DMS53 (cell line): ENCODE measurements at places on chromosomes 3 and 15.

DNA sequence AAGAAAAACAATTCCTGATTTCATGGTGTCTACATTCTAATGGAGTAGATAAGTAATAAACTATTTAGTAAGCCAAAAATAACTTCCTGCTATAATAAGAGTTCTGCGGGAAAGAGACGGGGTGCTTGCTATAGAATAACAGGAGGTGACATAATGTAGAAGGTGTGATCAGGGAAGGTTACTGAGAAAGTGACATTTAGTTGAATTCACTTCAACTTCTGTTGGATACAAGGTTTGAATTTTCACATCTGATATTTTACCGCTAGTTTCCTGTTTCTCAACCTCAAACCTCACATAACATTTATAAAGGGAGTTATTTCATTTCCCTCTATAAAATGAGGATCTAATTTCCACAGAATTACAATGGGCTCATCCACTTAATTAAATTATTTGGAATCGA lies 102.3 kb upstream of the GBE1 start:
- no peak for DNase-seq

- no peak for DNase-seq
Observed at GRCh38 chr15:42911058-42911592, 9.5 kb downstream of the TTBK2 start.

DNA sequence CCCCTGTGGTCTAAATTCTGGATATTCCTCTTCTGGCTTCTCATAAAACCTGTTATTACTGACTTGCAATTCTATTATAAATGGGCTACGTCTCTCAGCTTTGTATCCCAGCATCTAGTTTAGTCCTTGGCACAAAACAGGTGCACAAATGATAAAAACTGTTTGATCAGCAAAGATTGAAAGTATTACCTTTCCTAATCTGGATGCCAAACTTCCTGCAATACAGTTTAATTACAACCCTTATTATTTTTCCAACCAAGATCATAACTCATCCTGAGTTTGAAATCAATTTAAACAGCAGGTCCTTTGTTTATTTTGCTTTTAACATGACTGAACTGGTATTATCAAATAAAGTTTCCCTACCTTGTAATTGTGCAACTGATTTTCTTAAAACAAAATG lies 132.6 kb downstream of the ATP1B3 start:
- no peak for DNase-seq

GRCh38 chr3:166435469-166436057 lies 598.3 kb upstream of the BCHE start:
- no peak for DNase-seq

DNA sequence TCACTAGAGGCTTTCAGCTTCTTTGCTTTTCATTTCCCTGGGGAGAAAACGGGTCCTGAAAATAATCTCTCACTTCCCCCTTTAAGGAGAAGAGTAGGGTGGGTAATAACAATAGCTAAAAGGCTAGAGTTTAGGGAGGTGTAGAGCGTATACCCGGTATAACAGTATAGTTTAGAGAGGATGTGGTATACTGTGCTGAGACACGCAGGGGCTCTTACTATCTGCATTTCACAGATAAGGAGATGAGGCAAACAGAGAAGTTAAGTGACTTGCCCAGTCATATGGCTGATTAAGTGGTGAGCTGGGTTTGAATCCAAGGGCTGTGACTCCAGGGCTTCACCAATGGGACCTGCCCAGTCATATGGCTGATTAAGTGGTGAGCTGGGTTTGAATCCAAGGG lies 15.0 kb upstream of the KCNMB3 start:
- DNase-seq: no peak

- DNase-seq: peak; percentile 53
Observed at GRCh38 chr3:156615592-156616173, 58.7 kb upstream of the TIPARP start.

DNA sequence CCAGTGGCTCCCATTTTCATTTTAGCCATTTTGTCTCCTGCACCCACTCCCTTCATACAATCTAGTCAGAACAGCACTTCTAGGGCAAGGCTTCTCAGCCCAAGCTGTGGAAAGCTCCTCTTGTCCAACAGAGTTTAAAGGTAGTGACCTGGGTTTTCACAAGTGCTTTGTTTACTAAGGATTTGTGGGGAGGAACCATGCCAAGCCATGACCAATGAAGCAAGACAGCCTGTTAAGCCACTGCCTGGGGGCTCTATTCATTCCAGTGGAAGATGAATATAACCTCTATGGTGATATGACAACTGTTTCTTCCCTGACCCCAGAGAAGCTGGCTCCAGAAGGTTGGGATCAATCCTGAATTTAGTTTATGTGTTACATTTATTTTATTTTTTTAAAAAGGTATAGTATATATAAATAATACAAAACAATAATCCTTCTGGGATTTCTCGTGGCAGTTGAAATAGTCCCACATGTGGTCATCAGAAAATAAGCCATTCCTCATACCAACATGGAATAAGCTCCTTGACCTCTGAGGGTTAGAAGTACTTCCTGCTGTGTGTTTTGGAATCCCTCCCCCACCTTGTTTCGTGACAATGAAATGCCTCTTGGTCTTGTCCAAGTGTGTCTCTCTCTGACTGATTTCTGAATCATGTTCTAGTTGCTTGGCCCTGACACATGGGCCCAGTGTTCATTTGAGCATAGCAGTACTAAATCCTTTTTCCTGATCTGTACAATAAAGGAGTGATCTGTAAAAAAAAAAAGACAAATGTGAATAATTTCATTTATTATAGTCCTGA lies 13.3 kb upstream of the THUMPD3 start:
- DNase-seq: peak; percentile 63

DNA sequence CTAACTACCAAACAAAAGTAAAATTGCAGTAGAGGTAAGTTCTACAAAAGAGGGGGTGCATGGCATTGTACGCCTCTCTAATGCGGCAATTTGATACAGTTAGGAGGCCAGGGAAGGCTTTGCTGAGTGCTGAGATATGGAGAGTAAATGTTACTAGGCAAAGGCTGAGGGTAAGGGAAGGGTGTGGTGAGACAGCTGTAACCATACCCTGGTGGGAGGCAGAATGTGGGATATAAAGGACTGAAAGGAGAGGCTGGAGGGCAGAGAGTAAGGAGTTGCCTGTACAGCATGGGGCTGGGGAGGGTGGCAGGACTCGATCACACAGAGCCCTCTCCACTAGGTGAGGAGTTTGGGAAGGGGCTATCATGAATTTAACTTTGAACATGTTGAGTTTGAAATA lies 106.3 kb downstream of the PDCD6IP start:
- no peak for DNase-seq

GRCh38 chr15:78925076-78925624 lies 19.7 kb downstream of the CTSH start:
- DNase-seq: no peak

- no peak for DNase-seq
Observed at GRCh38 chr3:10994306-10994705, 1.8 kb downstream of the SLC6A1 start.

DNA sequence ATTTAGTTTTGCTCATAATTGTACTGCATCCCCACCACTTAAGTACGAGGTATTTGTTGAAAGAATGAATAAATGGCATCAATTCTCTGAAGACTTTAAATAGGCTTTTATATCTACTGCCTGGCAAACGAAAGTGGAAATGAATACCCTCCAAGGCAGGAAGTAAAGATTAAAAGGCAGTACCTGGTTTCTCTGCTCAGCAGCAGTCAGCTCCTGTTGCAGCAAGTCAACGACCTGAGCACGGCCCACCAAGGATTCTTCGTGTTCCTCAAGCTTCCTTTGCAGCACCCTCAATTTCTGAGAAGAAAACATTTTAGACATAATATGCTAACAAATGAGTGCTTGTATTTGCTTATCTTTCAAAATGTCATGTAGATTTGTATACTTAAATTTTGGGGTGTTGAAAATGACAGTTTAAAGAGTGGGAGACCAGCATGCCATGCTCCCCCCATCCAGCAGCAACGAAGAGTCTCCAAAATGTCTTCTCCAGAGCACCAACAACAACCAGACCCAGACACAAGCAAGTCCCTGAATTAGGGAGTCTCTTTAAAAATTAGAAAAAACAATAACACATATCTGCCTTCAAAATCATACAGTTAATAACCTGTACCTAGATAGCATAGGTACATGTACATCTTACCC lies 31.2 kb downstream of the GOLGB1 start:
- no peak for DNase-seq
